Activated T-helper 2 cell treated with anti-CD3 and anti-CD28 coated beads, Interferon-gamma antibody, Interleukin-2, Interleukin-4, amounts not matched to agents 10 μg/mL and 5 μg/mL and 100 μg/mL, durations not matched to agents 14 hours and 24 hours and 36 hours (primary cell): ENCODE measurements at places on chromosomes 16 and 17.

DNA sequence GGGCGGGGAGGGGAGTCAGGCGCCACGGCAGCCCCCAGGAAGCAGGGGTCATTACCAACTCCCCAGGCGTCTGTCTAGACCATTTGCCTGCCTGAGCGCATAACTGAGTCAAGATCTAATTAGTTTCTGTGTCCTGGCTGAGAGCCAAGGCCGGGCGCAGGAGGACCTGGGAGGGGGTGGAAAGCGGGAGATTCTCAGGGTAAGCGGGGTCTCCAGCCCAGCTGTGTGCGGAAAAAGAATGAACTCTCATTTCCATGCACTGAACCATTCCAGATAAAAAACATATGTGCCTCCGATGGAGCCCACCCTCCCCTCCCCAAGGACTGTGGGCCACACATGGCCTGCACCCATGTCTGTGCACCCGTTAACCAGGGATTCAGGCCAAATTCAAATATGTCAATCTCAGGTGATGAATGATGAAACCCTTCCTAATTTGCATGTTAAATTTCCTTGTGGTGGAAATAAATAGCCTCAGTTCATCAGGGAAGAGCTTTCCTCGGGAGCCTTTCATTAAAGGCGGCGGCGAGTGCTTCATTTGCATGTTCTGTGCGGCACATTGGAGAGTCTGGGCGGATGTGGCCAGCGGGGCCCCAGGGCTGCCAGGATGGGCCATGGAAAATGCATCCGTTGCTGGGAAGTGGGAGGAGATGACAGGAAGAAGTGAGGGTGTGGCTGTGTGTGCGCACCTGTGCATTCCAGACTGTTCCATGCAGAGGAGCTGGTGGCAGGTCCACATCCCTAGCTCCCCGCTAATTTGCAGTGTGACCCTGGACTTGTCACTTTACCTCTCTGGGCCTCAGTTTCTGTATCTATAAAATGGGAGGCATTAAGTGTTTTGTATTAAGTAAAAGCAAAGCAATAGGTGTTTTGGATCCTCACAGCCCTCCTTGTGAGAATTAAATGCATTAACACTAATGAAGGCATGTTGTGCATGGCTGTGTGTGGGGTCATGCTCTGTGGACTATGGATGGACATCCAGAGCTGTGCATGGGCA lies 151.1 kb downstream of the SDK2 start:
- no peak for DNase-seq

DNA sequence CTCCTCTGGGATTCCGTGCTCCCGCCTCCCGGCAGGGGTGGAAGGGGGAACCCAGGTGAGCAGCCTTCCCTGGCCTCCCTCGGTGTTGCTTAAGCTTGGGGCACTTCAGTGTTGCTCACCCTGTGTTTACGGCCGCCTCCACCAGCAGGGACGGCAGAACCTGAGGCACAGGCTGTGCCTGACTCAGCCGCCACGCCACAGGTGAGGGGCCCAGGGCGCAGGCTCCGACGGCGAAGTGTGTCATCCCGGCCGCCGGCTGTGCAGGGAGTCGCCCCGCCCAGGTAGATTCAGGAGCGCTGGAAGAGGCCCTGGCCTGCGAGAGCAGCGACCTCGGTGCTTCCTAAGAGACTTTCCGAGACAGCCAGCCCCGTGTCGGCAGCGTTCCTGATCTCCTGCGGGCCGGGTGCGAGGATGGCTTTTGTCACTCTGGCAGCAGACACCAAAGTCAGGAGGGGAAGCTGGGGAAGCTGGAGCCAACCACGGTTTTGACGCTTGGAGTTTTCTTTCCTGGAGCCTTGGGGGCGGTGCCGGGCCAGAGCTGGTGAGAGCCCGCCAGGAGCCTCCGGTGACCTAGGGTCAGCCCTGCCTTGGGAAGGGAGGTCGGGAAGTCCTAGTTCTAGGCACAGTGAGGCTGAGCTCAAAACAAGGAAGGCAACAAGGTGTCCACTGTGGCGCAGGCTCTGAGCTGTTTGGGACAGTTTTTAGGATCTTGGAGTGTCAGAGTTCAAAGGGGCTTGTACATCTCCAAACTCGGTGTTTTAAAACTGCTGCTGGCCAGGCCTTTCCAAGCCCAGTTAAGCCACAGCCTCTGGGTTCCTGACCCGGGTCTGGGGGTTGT lies 2.1 kb downstream of the GSE1 start:
- DNase-seq: no peak

DNA sequence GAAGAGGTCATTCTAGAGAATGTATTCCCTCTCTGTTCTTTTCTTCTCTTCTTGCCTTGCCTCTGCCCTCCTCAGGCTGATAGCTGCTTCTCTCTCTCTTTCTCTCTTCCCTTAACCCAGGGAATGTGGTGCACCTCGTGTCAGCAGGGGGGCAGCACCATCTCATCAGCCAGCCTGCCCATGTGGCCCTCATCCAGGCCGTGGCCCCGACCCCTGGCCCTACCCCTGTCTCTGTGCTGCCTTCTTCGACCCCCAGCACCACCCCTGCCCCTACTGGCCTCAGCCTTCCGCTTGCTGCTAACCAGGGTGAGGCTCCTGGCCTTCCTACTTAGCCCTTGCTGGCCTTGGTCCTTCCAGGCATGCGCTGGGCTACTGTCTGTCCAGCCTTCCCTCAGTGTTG lies 23.5 kb downstream of the SRCAP start:
- DNase-seq: no peak

- no peak for DNase-seq
Observed at GRCh38 chr17:37815536-37815935, 70.7 kb upstream of the HNF1B start.

DNA sequence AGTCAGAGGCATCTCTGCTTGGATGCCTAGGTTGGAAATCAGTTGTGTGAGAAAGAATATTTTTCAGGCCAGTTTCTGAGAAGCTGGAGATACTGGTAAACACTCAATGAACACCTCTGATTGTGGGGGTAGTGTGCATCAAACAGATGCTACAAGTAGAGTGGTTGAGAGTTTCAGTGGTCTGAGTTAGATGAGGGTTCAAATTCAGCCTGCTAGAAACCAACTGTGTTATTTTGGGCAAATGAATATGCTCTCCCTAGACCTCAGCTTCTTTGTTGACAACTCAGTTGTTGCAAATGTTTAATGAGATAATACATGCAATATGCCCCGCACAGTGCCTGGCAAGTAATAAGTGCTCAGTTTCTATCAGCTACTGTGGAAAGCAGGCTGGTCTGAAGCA lies 25.2 kb upstream of the MAF start:
- no peak for DNase-seq

DNA sequence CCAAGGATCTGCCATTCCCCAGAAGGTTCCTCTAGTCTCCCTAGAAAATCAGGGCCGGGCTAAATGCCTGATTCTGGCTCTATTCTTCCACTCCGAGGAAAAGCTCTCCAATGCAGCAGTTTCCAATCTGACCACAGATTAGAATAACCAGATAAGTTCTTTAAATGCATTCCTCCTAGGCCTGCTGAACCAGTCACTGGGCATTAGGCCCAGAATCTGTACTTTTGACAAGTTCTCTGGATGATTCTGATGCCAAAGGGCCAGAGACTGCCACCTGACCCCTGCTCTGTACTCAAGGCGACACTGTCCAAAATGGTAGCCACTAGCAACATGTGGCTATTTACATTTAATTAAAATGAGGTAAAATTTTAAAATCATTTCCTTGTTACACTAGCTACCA lies 22.3 kb downstream of the MAP3K14 start:
- DNase-seq: no peak

DNA sequence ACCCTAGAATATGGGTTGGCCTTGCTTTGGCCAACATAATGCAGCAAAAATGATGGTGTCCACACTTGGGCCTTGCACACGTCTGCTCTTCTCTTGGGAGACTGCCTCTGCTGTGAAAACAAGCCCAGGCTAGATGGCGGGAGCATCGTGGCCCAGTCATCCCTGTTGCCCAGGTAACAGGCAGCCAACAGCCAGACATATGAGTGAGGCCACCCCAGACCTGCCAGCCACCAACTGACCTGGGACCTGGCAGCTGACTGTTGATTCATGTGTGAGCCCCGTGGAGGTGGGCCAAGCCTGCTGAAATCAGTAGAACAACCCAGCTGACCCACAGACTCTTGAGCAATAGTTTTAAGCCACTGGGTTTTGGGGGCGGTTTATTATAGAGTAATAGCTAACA lies 39.4 kb upstream of the CDH3 start:
- DNase-seq: no peak

- DNase-seq: no peak
Observed at GRCh38 chr16:24834459-24835335, 11.1 kb upstream of the SLC5A11 start.

DNA sequence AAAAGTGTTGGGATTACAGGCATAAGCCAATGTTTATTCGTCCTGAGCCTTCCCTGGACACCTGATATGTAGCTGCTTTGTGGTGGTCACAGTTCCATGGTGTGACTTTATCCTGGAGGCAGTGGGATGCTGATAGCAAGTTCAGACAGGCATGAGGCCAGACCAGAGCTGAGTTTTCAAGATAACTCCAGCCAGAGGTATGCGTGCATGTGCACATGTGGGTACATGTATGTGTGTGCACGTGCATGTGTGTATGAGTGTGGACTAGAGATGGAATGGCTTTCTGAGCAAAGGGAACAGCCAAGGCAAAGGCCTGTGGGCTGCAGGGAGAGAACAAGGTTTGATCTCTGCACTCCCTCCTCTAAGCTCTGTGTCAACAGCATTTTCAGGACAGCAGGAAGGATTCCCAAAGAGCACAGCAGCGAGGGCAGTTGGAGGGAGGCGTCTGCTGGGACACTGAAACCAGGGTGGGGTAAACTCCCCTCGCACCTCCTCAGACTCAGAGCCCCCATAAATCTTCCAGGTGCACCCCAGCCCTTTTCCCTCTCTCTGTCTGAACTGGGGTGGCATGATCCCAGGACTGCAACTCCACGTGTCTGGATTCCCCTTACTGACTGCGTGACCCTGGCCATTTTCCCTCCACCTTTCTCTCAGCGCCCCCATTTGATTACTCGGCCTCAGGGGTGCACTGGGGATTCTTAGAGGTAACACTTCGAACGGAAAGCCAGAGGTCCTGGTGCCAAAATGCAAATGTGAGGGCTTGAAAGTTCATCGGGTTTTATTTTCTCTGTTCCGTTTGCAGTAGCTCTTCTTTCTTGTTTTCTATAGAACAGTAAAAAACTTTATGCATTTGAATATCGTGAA lies 15.3 kb downstream of the NLRC5 start:
- DNase-seq: no peak

GRCh38 chr16:88941913-88942909 lies 34.8 kb downstream of the CBFA2T3 start:
- DNase-seq: peak; percentile 31

DNA sequence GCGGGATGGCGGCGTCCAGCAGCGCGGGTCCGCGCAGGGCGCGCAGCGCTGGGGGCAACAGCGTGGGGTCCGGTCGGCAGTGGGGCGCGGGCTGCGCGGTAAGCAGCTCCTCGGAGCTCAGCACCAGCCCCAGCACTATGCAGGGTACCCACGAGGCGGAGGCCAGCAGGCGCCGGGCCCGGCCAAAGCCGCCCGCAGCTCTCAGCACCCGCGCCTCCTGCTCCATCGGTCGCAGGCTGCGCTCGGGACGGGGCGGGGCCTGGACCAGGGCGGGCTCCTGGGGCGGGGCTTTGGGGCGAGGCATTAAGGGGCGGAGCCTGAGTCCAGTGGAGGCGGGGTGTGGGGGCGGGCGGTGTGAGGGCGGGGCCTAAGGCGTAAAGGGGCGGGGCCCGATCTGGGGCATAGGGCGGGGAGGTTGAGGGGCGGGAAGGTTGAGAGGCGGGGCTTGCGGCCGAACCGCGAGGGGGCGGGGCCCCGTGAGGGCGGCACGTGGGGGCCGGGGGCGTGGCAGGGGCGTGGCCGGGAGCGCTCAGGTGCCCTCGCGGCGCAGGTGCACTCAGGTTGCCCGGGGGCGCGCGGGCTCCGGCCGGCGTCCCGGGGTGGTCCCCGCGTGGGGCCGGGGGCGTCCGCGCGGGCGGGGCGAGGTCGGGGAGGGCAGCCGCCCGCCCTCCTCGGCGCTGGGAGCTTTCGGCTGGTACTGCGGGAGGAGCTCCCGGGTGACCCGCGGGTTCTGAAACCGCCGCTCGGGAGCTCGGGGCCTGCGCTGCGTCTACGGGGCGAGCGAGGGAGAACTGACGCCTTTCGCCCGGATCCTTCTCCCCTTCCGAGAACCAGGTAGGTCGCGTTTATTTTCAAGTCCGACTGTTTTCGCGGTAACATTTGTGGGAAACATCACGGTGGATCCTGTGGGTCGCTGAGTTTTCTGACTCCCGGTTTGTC lies 1.4 kb upstream of the SLC22A31 start:
- peak; percentile 77 for DNase-seq

GRCh38 chr16:1511662-1512569 lies 18.8 kb downstream of the TELO2 start:
- no peak for DNase-seq

GRCh38 chr17:56595831-56596690 lies 2.6 kb downstream of the NOG start:
- DNase-seq: no peak

DNA sequence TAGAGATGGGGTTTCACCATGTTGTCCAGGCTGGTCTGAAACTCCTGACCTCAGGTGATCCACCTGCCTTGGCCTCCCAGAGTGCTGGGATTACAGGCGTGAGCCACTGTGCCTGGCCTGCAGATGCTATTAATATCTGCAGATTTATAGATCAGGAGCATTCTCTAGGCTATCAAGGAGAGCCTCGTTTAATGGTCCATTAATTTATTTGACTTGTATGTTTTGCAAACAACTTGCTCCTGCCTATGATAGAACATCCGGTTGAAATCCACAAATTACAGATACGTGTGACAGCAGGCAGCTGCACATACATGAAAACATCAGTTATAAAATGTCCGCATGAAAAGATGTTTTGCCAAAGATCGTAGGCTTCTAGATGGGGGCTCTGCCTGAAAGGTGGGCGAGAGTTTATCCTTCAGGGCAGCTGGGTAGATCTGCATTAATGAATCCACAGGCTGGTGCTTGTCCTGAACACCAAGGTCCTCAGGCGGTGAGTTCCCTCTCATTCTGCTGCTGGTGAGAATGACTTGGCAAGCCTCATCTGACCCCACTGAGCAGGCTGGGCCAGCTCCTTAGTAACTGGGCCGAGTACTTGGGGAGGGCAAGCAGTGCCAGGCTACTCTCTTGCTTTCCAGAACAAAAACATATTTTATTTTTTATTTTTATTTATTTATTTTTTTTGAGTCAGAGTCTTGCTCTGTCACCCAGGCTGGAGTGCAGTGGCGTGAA lies 37.1 kb upstream of the MGAT5B start:
- no peak for DNase-seq

DNA sequence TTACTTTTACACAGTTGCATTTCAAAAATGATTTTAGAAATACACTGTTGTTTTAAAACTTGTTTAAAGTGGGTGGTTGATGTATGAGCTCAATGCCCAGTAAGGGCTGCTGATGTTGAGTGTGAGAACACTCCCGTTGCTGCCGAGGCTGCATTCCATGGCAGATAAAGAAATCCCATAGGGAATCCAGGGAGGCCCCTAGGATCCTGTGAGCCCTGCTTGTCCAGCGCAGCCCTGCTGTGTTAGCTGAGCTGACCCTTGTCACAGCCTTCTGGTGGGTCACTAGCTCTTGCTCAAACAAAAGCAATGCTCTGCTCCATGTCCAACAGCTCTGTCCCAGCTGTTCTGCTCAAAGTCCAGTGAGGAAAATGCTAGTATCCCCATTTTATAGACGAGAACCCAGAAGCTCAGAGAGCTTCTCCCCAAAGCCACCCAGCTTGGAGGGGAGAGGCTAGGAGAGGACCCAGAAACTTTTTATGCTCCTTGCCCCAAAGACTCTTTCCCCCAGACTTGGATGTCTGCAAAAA lies 18.6 kb upstream of the COL1A1 start:
- no peak for DNase-seq

- DNase-seq: no peak
Observed at GRCh38 chr17:1621273-1621954, 7.2 kb downstream of the SLC43A2 start.

GRCh38 chr17:36188891-36189306 lies 7.7 kb downstream of the CCL3L1 start:
- no peak for DNase-seq

GRCh38 chr17:82103553-82104451 lies 5.8 kb upstream of the FASN start:
- no peak for DNase-seq
